CD4-positive, alpha-beta T cell treated with Interleukin-2 at 100 ng/mL for 4 hours (primary cell): ENCODE measurements at places on chromosomes 12 and 14.

- DNase-seq: no peak
Observed at GRCh38 chr14:69034612-69035262, 55.6 kb upstream of the ACTN1 start.

GRCh38 chr12:71556875-71557274 lies 106.8 kb downstream of the ZFC3H1 start:
- DNase-seq: no peak

DNA sequence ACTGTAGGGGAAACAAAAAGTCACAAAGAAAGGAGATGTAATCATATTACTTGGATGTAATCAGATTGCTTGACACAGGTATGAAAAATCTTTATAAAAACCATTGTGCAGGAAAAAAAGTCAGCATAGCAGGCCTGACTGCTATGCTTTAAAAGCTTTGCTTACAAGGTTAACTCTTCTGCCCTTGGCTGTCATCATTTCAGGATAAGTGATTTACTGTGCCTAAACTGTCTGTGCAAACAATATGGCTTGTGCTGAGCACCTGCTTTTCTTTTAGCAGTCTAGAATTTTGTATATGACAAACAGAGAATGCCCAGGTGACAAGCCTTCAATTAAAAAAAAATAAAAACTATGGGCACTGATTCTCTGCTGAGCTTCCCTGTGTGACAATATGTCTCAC lies 63.8 kb upstream of the PLEKHG7 start:
- no peak for DNase-seq

DNA sequence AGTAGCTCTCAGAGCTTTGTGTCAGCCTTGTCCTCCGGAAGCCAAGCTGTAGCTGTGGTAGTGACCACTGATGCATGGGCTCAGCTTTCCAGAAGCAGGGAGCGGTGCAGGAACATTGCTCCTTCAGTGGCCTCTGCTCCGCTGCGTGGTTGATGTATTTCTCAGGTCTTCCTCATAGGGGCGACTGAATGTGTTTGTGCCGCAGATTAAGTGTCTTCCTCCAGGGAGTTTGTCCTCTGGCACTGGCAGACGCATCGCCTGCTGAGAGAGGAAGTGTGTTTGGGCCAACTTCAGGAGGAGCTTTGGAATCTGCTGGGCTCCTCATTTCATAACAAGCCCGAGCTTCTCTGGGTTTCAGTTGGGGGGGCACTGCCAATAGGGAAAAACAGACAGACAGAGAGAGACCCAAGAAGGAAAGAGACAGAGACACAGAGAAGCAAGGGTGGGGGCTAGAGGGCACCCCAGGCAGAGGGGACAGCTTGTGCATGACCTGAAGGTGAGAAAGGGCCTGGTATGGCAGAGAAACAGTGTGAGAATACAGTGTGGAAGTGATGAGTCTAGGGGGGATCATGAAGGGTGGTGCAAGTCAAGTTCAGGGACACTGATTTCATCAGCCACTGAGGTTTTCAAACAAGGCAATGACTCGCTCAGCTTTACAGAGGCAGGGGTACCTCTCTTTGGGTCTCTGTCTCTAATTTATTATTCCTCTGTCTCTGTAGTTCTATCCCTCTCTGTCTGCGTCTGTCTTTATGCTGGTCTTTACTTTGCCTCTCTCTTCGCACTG lies 69.4 kb upstream of the PRIMA1 start:
- DNase-seq: no peak

- no peak for DNase-seq
Observed at GRCh38 chr14:30966415-30967363, 58.8 kb upstream of the AP4S1 start.

- no peak for DNase-seq
Observed at GRCh38 chr12:76549131-76549530, 10.4 kb downstream of the OSBPL8 start.

- no peak for DNase-seq
Observed at GRCh38 chr12:32776258-32776657, 20.6 kb upstream of the YARS2 start.

- DNase-seq: no peak
Observed at GRCh38 chr14:53537422-53538315, 384.5 kb upstream of the DDHD1 start.

GRCh38 chr12:101356794-101357193 lies 50.8 kb downstream of the ARL1 start:
- no peak for DNase-seq

- no peak for DNase-seq
Observed at GRCh38 chr12:121217063-121217462, 7.1 kb downstream of the P2RX4 start.

- no peak for DNase-seq
Observed at GRCh38 chr12:59383079-59383822, 212.6 kb upstream of the SLC16A7 start.

DNA sequence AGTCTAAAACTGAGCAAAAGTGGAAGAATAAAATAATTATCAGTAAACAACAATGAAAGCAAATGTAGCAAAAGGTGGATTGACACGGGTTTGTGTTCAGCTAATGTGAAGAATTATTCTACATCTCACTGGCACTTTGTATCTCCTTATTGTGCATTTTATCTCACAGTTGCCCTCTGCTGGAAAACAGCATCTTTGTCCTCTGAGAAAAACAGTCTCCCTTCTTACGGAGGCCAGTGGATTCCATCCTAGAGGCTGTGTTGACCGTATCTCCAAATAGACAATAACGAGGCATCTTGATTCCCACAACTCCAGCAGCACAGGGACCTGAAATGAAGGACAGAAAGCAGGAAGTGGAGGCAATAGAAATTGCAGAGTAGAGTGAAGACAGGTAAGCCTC lies 51.3 kb upstream of the PLBD1 start:
- DNase-seq: no peak

- no peak for DNase-seq
Observed at GRCh38 chr12:104237930-104238329, 22.4 kb downstream of the TXNRD1 start.

- no peak for DNase-seq
Observed at GRCh38 chr12:115941362-115941761, 336.1 kb downstream of the MED13L start.

DNA sequence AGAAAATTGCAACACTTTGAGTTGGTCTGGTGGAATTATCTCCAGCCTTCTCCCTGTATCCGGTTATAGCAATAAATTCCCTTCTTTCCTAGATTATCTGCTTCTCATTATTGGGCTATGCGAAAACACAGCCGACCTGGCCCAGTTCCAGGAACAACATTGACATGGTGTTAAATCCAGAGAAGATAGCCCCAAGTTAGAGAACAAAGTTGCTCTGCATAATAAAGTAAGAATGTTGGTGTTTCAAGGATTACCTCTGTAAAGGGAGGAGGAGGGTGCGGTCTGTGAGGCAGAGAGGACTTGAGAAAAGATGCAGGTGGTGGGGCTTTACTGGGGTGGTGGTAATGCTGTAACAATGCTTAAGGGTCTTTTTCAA lies 12.1 kb downstream of the TCL1A start:
- no peak for DNase-seq

- no peak for DNase-seq
Observed at GRCh38 chr14:93977171-93977570, 801 bp upstream of the ASB2 start.

GRCh38 chr14:57846596-57846995 lies 19.3 kb downstream of the SLC35F4 start:
- DNase-seq: no peak

DNA sequence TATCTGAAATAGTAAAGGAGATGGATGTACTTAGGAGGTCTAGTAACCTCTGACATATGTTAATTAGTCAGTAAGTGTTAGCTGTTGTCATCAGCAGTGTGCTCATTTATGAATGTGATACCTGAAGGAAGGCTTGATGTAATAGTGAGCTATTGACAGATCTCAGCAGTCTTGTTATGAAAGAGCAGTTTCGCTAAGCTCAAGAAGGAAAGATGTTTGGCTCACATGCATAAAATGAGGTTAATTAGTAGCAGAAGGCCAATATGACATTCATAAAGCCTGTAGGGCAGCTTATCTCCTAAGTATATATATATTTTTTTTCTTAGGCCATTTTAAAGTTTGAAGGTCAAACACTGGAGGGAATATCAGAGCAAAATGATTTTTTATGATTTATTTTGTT lies 2.8 kb downstream of the FAM234B start:
- no peak for DNase-seq

DNA sequence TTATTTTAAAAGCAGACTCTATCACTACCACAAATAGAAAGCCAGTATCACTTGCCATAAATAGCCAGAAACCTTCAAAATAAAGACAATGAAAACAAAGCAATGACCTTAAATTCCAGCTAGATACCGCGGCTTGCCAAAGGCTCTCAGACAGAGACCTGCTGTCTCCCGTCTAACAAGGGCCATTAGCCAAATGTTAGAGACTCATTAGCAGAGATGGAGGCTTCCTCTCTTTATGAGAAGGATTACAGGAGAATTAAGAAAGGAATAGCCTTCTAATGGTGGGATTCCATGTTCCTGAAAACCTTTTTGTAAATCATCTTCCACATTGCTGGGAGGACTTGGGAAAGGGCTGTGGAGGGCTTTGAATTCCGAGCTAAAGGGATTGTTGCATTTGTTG lies 206.7 kb downstream of the AACS start:
- no peak for DNase-seq

DNA sequence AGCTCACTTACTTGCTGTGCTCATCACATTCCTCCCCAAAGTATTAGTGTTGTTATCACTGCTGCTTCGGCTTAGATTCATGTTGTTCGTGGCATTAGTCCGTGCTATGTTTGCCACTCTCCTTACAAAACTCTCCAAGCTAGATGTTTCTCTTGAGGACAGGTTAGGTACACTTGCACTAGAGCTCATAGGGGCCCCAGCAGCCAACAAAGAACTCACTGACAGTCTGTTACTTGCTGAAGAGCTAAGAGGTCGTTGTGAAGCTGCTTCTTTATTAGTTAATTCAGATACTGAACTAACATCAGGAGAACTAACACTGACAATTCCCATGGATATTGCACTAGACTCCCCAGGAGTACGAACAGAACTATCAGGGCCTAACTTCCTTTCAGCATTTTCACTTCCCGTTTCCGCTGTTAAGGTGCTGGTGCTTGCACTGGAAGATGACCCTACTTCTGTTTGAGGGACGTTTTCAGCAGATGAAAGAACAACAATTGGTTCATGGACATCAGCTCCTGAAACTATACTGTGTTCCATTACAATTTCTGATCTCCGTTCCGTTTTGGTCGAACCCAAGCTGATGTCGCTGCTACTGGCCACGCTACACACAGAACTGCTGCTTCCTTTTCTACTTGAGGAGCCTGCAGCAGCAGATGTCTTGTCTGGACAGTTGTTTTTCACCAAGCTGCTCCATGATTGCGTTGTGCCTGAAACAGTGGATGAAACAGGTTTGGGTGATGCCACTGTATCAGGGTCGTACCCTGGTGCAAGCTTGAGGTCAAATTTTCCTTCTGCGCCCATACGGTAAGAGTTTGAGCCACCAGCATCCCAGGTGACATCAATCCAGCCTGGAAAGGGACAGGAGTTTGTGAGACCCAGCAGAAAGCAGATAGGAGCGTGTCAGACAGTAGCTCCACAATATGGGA lies 78.7 kb downstream of the HECTD1 start:
- DNase-seq: no peak

- DNase-seq: no peak
Observed at GRCh38 chr12:88952562-88952942, 372.3 kb upstream of the KITLG start.

DNA sequence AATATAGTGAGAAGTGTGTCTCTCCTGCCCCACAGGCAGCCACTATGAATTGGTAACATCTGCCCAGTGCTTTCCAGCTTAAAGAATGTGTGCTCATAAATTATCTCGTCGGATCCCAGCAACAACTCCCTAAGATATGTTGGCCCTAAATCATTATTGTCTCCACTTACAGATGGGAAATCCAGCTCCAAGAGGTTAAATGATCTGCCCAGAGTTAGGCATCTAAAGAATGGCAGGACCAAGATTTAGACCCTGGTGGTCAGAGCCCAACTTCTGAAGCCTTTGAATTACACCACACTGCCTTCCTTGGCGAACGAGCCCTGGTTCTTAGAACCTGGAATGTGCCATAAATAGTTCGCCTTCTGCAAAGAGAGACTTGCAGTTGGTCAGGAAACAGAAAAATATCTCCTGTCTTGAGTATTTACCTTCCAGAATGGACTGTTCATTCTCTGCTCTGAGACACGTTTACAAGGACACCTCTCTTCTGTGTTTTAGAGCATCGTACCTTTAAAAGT lies 20.1 kb upstream of the PLEK2 start:
- no peak for DNase-seq

GRCh38 chr12:21843795-21844194 lies 69.3 kb upstream of the KCNJ8 start:
- DNase-seq: no peak
